ENCODE measurements at places on chromosomes 6 and 20.

- DNase-seq = no peak
These were observed 38.8 kb downstream of the ISM1 start for GRCh38 chr20:13259921-13260320.

- DNase-seq = no peak
These were observed 128.3 kb downstream of the UTRN start for GRCh38 chr6:144413418-144413817.

DNA sequence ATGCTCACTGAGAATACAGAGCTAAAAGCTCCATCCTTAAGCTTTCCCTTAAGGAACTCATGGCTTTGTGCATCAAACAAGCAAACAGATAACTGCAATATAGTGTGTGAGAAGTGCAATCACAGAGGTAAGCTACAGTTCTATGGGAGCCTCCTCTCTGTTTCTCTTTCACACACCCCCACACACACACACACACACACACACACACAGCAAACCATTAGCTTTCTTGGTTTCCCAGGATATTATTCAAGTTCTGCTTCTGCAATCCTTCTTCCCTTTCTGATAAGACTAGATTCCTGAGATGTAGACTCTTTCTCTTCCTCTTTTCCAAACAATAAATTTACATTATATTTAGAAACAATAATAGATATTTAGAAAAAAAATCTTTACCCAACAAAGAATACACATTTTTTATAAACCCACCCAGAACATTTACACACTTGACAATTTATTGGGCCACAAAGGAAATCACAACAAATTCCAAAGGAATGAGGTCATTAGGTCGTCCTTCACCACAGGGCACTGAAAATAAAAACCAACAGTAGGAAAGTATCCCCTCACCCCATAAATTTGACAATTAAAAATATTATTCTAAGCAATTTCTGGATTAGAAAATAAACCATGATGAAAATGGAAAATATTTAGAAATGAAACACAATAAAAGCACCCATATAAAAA is 9.3 kb upstream of the GFOD1 start:
- no peak for DNase-seq

DNA sequence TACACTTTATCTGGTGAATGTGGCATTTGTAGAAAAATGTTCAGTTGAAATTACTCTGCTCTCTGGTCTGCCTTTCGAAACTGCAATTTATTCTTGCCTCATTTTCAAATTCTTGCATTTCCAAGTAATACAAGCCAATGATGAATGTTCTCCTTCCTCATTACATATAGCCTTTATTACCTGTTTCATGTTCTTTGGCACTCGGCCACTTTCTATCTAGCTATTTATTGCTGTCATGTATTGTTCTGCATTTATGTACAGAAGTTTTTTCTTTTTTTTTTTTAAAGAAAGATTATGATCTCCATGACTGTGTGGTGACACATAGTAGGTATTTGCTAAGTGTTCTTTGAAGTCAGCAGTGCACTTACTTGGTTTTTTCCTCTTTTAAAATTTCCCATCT is 261.4 kb downstream of the ZFAND3 start:
- no peak for DNase-seq

- DNase-seq = peak; percentile 28
These were observed 32.6 kb downstream of the CEP85L start for GRCh38 chr6:118618676-118619377.

GRCh38 chr6:138004430-138005287 is 102.6 kb downstream of the PERP start:
- no peak for DNase-seq

- DNase-seq = no peak
These were observed 28.5 kb downstream of the HAO1 start for GRCh38 chr20:7911586-7912330.

- no peak for DNase-seq
These were observed 3.6 kb downstream of the IPCEF1 start for GRCh38 chr6:154352898-154353585.

- no peak for DNase-seq
These were observed 55.6 kb upstream of the NEDD9 start for GRCh38 chr6:11288065-11288464.

Data from activated CD8-positive, alpha-beta memory T cell treated with anti-CD3 and anti-CD28 coated beads for 48 hours (primary cell).